ENCODE measurements at places on chromosomes 4 and X. TPM values are rescaled to one million over a fixed set of nuclear protein-coding genes. Genes with fewer than 3 reads are reported as not detected.

DNA sequence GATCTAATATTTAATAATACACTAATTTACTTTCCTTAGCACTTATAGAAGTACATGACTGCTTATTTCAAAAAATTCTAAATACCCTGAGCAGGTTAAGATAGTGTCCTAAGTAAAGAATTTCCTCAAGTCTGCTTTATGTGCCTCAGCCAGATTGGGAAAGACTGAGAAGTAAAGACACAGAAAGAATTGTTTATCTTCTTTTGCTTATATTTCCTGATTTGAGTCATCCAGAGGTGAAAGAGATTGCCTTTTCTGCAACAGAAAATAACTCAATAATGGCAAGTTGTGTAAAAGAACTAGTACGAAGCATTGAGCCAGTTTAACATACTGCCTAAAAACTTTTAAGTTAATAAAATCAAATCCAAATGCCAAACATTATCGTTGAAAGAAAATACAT lies 45.0 kb downstream of the NAF1 start:
- DNase-seq: no peak

GRCh38 chrX:63250253-63250868 lies 100.8 kb downstream of the SPIN4 start:
- peak; percentile 51 for DNase-seq

The VCX3A gene
- not detected for total RNA-seq

The FAM156B gene
- 8.9 TPM for total RNA-seq

DNA sequence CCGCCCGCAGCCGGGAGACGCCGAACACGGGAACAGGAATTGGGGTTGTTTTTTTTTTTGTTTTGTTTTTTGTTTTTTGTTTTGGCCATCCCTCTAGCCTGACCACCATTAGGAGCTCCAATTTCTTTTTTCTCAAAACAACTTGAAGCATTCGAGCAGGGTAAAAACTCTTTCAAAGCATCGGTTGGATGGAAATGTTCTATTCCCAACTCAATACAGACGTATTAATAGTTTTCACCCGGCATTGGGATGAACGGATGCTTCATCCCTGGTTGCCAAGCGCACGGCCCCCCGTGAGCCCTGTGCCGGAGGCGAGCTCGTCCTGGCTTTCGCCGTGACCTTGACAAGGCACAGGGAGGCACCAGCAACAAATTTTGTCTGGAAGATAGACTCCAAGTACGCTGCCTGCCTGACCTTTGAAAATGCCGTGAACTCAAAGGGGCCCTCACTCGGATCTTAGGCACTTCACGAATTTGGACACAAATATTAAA lies 352 bp upstream of the MAP3K15 start:
- no peak for DNase-seq

DNA sequence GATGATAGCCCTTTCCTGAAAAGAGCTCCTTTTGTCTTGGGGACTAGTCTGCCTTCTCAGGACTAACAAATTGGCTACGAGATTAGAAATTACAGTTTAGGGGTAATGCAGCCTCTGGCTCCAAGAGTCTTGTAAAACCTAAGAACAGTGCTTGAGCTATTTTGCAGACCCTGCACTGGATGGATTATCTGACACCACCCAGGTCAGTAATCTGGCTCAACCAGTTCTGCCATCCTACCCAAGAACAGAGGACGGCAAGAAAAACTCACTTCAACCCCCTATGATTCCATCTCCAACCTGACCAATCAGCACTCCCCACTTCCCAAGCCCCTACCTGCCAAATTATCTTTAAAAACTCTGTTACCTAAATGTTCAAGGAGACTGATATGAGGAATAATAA lies 225.1 kb downstream of the FAM47A start:
- DNase-seq: no peak

The GAGE12H gene
- total RNA-seq: not detected

The MAGEB3 gene
- total RNA-seq: not detected

The KDR gene
- total RNA-seq: 200 TPM

DNA sequence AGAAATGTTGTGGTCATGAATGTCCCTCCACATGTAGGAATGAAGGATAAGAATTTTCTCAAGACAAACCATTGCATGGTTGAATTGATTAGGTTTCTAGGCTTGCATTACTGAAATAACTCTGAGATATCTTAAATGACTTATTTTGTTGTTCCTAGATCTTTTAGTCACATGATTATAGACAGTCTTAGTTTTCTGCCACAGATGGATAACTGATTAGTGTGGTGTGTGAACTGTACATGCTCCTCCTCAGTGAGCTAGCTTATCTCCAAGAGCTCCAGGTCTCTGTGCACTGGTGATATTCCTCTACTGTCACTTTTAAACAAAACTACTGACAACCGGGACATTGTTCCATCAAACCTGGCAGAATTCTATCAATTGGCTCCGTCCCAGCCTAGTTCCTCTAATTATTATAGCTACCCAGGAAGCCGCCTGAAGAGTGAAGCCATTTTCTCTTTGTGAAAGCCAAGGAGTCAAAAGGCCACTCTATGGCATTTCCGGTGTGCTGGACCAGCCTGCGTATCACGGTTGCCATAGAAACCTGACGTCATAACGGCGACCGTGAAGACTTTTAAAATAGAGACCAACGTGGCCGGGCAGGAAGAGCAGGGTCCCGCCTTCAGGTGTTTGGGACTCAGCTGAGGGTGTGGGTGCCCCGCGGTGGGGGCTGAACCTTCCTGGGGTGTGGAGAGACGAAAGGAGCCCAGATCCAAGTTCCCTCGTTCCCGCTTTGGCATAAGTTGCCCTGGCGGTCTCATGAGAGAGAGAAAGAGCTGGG lies 28.1 kb downstream of the BEX3 start:
- peak; percentile 65 for DNase-seq

All from pulmonary artery endothelial cell (primary cell).